Neural crest cell (in vitro differentiated cells): ENCODE measurements at places on chromosomes 12 and 14. TPM values are rescaled to one million over a fixed set of nuclear protein-coding genes. Genes with fewer than 3 reads are reported as not detected.

The HOXC6 gene
- 10.7 and 11.0 TPM in 2 replicates for total RNA-seq

The RNASE4 gene
- total RNA-seq = 2.6 TPM in 2 replicates

GRCh38 chr12:5036031-5036430, 7.6 kb upstream of the KCNA5 start:
- no peaks in the 10 kb centered on the region for H3K36me3 ChIP-seq
- H3K27ac ChIP-seq = no peak overlapping the region
- H3K27me3 ChIP-seq = peaks cover 38% of the 10 kb centered on the region
- no peak overlapping the region for H3K4me3 ChIP-seq

DNA sequence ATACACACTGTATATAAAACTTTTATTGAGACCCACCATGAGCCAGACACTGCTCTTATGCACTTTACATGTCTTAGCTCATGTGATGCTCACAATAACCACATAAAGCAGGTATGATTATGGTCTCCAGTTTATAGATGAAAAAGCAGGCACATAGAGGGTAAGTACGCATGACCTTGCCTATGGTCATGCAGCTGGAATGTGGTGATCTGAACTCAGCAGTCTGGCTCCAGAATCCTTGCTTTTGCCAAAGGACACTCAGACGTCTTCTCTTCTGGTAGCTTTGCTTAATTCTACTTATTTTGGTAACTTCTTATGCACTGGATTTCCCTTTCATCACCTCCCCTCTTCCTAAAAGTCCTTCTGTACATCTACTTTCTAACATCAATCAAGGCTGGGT, 103.3 kb upstream of the CRY1 start:
- no peaks in the 10 kb centered on the region for H3K36me3 ChIP-seq
- peaks cover 7% of the 10 kb centered on the region for H3K27me3 ChIP-seq
- no peak overlapping the region for H3K4me3 ChIP-seq
- H3K4me1 ChIP-seq = no peaks in the 10 kb centered on the region
- no peak overlapping the region for H3K27ac ChIP-seq

DNA sequence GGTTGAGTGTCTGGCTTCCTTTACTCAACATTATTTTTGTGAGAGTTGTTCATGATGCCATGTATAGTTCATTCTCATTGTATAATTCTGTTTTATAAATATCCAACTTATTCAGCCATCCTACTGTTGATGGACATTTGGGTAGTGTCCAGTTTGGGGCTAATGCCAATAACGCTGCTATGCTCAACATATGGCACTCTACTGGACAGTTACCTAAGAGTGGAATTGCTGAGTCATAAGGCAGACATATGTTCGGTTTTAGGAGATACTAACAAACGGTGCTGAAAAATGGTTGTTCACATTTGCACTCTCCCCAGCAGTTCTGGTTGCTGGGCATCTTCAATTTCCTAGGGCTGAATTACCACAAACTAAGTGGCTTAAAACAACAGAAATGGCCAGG, 28.7 kb upstream of the P2RX4 start:
- no peak overlapping the region for H3K27ac ChIP-seq
- H3K27me3 ChIP-seq = no peaks in the 10 kb centered on the region
- no peak overlapping the region for H3K4me3 ChIP-seq
- no peak for DNase-seq
- no peaks in the 10 kb centered on the region for H3K36me3 ChIP-seq
- H3K4me1 ChIP-seq = no peaks in the 10 kb centered on the region

- H3K36me3 ChIP-seq = no peaks in the 10 kb centered on the region
- peaks cover 3% of the 10 kb centered on the region for H3K27me3 ChIP-seq
- no peak overlapping the region for H3K4me3 ChIP-seq
Measured at GRCh38 chr14:61504901-61505300, 183.5 kb downstream of the PRKCH start.

DNA sequence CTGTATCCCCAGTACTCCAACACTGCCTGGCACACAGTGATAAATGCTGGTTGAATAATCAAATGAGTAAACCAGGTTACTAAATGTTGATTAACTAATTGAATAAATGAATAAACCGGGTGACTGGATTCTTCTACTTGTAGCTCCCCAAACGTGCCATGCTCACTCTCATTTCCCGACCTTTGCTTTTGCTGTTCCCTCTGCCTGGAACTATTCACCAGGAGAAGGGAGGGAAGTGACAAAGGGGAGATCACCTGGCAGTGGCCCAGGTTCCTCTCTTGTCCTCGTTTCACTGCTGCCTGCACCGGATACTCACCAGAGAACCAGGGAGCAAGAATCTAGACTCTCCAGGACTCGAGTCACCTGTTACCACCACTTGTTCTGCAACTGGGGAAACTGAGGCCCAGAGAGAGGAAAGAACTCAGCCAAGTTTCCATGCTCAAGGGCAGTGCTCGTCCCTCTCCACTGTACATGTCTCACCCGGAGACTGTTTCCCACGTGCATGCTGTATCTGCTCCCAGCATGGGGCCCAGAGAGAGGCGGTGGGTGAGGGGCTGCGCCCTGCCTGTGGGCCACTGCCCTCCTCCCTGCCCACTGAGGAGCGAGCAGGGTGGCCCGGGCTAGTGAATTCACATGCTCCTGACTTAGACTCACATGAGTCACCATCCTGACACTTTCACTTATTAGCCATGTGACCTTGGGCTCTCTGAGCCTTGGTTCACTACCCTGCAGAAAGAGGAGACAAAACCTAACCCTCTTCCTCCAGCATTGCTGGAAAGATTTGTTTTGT, 17.7 kb upstream of the POP5 start:
- H3K27me3 ChIP-seq = no peaks in the 10 kb centered on the region
- H3K27ac ChIP-seq = no peak overlapping the region
- H3K4me3 ChIP-seq = no peak overlapping the region
- no peaks in the 10 kb centered on the region for H3K4me1 ChIP-seq
- no peak for DNase-seq
